ENCODE measurements at places on chromosomes 11 and 22. TPM values are rescaled to one million over a fixed set of nuclear protein-coding genes. Genes with fewer than 3 reads are reported as not detected.

GRCh38 chr11:9249252-9249651, 15.9 kb downstream of the DENND5A start:
- H3K27ac ChIP-seq = no peak overlapping the region
- no peaks in the 10 kb centered on the region for H3K36me3 ChIP-seq
- no peak for DNase-seq
- H3K4me1 ChIP-seq = peaks cover 9% of the 10 kb centered on the region
- H3K4me3 ChIP-seq = no peak overlapping the region

Gene NRXN2
- 0.83 TPM for total RNA-seq

Gene GRM5
- not detected for total RNA-seq

DNA sequence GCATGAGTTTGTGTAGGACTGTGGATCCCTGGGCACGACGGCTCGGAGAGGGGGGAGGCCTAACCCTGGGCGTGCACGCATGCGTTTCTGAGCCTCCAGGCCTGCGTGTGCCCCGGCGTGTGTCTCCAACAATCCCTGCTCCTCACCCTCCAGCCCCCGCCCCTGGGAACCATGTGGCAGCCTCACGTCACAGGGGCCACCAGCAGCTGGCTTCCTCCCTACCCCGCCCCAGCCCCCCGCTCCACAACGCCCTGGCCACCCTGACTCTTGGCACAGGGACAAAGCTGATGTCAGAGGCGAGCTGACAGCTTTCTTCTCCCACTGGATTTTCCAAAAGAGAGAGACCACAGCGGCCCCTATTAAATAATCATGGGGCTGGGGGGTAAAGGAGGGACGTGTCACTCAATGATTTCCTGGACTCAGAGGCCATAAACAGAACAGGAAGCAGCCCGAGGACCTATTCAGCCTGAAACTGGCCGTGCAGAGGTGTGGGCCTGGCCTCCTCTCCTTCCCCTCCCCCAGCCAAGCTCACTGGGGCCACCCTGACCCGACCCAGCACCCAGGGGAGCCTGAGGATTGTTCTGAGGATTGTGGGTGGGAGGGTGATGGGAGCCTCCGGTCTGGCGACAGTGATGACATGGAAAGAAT, 6.8 kb upstream of the LIF start:
- no peak for DNase-seq
- H3K36me3 ChIP-seq = no peaks in the 10 kb centered on the region
- H3K4me3 ChIP-seq = no peak overlapping the region
- no peaks in the 10 kb centered on the region for H3K27me3 ChIP-seq
- H3K27ac ChIP-seq = no peak overlapping the region
- peaks cover 6% of the 10 kb centered on the region for H3K4me1 ChIP-seq

Gene SMTNL1
- total RNA-seq = not detected

- H3K36me3 ChIP-seq = peaks cover 25% of the 10 kb centered on the region
- H3K27ac ChIP-seq = peak overlapping the region; percentile 30
- peaks cover 61% of the 10 kb centered on the region for H3K4me1 ChIP-seq
- no peaks in the 10 kb centered on the region for H3K27me3 ChIP-seq
- peak overlapping the region; percentile 95 for H3K4me3 ChIP-seq
- peak; percentile 68 for DNase-seq
These were observed 528 bp downstream of the FIBP start for GRCh38 chr11:65887723-65888162.

Gene ZW10
- total RNA-seq = 11.4 TPM

DNA sequence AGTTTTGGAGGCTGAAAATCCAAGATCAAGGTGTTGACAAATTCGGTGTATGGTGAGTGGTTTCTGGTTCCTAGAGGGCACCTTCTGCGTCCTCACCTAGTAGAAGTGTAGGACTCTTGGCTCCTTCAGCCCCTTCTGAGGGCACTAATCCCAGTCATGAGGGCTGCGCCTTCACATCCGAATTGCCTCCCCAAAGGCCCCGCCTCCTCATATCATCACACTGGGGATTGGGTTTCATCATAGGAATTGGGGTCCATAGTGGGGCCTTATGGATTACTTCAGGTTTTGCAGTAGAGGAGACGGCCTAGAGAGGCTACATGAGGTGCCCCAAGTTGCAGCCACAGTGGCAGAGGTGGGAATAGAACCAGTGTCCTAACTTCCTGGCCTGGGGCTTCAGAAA, 87.1 kb downstream of the CEP164 start:
- no peak overlapping the region for H3K4me3 ChIP-seq
- H3K27ac ChIP-seq = no peak overlapping the region
- no peak for DNase-seq
- H3K4me1 ChIP-seq = no peaks in the 10 kb centered on the region

- no peaks in the 10 kb centered on the region for H3K36me3 ChIP-seq
- H3K4me1 ChIP-seq = peaks cover 17% of the 10 kb centered on the region
- H3K27ac ChIP-seq = no peak overlapping the region
- no peak overlapping the region for H3K4me3 ChIP-seq
- no peak for DNase-seq
- H3K27me3 ChIP-seq = no peaks in the 10 kb centered on the region
These were observed 7.8 kb downstream of the APOL5 start for GRCh38 chr22:35725521-35725920.

GRCh38 chr22:45975164-45976161, 1.5 kb downstream of the WNT7B start:
- H3K27ac ChIP-seq = no peak overlapping the region
- peaks cover 7% of the 10 kb centered on the region for H3K4me1 ChIP-seq
- H3K27me3 ChIP-seq = no peaks in the 10 kb centered on the region
- H3K36me3 ChIP-seq = no peaks in the 10 kb centered on the region
- H3K4me3 ChIP-seq = no peak overlapping the region

DNA sequence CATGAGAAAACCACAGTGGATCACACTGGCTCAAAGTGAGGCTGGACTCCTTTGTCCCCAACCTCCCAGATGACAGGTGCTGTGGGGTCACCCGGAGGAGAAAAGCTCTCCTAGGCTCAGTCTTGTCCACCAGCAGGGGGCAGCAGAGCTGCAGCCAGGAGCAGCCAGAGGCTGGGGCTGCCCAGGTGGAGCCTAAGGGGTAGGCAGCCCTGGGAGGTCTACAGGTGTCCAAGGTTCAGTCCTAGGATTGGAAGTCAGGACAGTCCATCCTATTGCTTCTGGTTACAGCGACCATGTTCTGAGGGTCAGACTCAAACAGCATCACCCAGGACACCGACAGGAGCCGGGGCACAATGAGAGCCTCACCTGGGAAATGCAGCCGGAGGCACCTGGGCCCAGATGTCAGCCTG, 77.6 kb upstream of the IGLL5 start:
- H3K27me3 ChIP-seq = no peaks in the 10 kb centered on the region
- H3K4me1 ChIP-seq = peaks cover 49% of the 10 kb centered on the region
- H3K36me3 ChIP-seq = no peaks in the 10 kb centered on the region
- H3K4me3 ChIP-seq = peak overlapping the region; percentile 19
- H3K27ac ChIP-seq = peak overlapping the region; percentile 97
- DNase-seq = peak; percentile 93

- H3K36me3 ChIP-seq = peaks cover 9% of the 10 kb centered on the region
- DNase-seq = no peak
- H3K27me3 ChIP-seq = no peaks in the 10 kb centered on the region
These were observed 27.0 kb downstream of the CABIN1 start for GRCh38 chr22:24037851-24038765.

GRCh38 chr11:20080032-20080685, 80.1 kb downstream of the DBX1 start:
- DNase-seq = peak; percentile 81
- no peaks in the 10 kb centered on the region for H3K36me3 ChIP-seq
- H3K4me1 ChIP-seq = peaks cover 20% of the 10 kb centered on the region
- H3K27ac ChIP-seq = no peak overlapping the region
- no peak overlapping the region for H3K4me3 ChIP-seq

- H3K4me3 ChIP-seq = no peak overlapping the region
- H3K27me3 ChIP-seq = no peaks in the 10 kb centered on the region
- no peak overlapping the region for H3K27ac ChIP-seq
These were observed 12.7 kb upstream of the IL2RB start for GRCh38 chr22:37162221-37163095.

Gene SAAL1
- 43.7 TPM for total RNA-seq

Gene C22orf31
- not detected for total RNA-seq

GRCh38 chr11:101863361-101863760, 51.4 kb upstream of the CEP126 start:
- H3K36me3 ChIP-seq = no peaks in the 10 kb centered on the region
- DNase-seq = no peak
- no peaks in the 10 kb centered on the region for H3K4me1 ChIP-seq
- H3K27me3 ChIP-seq = no peaks in the 10 kb centered on the region
- H3K4me3 ChIP-seq = no peak overlapping the region

DNA sequence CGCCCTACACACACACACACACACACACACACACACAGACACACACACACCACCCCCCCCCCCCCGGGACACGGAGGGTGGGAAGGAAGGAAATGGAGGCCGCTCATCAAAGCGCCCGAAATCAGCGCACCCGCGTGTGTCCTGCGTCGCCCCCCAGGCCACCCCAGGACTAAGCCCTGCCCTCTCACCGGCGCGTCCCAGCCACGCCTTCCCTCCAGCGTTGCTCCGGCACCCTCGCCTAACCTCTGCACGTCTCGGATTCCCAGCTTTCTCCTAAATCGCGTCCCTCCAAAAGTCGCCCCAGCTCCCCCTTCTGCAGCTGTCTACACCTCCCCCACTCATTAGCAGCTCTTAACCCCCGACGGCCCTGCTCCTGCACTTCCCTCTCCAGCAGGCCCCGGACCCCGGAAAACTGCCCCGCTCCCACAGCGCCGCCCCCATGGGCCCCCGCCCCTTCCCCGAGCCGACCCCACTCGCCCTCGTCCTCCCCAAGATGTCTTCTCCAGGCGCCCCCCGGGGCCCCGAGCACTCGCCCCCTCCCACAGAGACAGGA, 557 bp downstream of the PACSIN2 start:
- H3K4me3 ChIP-seq = peak overlapping the region; percentile 87
- H3K4me1 ChIP-seq = peaks cover 16% of the 10 kb centered on the region
- peak; percentile 65 for DNase-seq

DNA sequence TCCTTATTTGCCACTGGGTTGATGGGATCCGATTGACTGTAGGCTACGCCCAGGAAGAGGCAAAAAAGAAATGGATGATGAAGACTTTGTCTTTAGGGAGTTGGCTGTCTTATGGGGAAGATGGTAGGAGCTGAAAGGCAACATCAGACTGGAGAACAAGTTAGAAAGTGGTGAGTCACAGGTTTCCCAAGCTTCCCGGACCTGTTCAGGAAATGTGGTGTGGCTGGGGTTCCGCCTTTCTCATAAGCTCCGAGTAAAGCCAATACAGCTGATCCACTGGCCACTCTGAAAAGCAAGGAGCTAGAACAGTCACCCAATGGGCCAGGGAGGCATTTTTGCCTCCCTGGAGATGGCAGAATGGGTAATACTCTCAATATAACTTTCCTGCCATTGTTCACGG, 194.5 kb downstream of the SNX19 start:
- H3K27ac ChIP-seq = no peak overlapping the region
- no peaks in the 10 kb centered on the region for H3K4me1 ChIP-seq
- no peak for DNase-seq
- no peaks in the 10 kb centered on the region for H3K36me3 ChIP-seq

- DNase-seq = no peak
- no peak overlapping the region for H3K4me3 ChIP-seq
- no peaks in the 10 kb centered on the region for H3K27me3 ChIP-seq
These were observed 1.1 kb downstream of the MB start for GRCh38 chr22:35616043-35616442.

DNA sequence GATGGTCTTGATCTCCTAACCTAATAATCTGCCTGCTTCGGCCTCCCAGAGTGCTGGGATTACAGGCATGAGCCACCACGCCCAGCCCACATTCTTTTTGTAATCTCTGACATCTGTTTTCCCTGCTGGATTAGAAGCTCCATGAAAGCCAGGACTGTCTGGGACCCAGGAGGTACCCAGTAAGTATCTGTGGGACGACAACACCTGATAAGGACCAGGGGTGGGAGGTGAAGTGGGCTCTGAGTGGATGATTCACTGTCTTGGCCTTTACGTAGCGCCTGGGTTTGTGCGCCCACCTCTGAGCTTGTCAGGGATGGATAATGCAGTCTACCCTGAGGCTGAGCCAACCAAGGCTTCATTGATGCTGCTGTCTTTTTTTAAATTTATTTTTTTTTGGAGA, 118.8 kb downstream of the ABTB2 start:
- peaks cover 22% of the 10 kb centered on the region for H3K4me1 ChIP-seq
- DNase-seq = no peak
- H3K36me3 ChIP-seq = no peaks in the 10 kb centered on the region
- H3K27me3 ChIP-seq = no peaks in the 10 kb centered on the region
- no peak overlapping the region for H3K27ac ChIP-seq

DNA sequence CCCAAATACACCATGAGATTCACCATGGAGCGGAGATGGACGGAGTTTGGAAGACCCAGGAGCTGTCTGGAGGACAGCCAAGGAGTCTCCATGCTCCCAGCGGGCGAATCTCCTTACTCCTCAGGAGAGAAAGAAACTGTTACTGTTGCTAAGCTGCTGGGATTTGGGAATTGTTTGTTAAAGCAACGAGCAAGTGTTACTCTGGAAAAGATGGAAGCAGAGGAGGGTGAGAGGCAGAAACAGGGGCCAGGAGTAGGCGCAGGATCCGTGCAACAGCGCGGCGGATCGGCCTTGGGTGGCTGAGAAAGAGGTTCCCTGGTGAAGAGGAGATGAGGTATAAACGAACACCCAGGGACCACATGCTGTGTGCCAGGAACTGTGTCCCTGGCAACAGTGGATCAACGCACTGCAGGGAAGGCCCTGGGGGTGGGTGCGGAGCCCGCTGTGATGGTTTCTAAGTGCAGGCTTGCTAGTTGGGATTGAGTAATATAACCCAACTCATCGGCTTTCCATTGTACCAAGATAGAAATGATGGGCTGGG, 1436.4 kb downstream of the BRD1 start:
- no peak overlapping the region for H3K4me3 ChIP-seq
- DNase-seq = no peak
- H3K27ac ChIP-seq = no peak overlapping the region
- H3K27me3 ChIP-seq = no peaks in the 10 kb centered on the region

- peaks cover 10% of the 10 kb centered on the region for H3K4me1 ChIP-seq
- no peak overlapping the region for H3K4me3 ChIP-seq
- no peak overlapping the region for H3K27ac ChIP-seq
- no peaks in the 10 kb centered on the region for H3K36me3 ChIP-seq
- DNase-seq = no peak
- no peaks in the 10 kb centered on the region for H3K27me3 ChIP-seq
These were observed 3.4 kb downstream of the DSCAML1 start for GRCh38 chr11:117793583-117793982.

GRCh38 chr11:94731880-94732601, 36.1 kb upstream of the AMOTL1 start:
- H3K27ac ChIP-seq = no peak overlapping the region
- H3K36me3 ChIP-seq = no peaks in the 10 kb centered on the region
- H3K4me1 ChIP-seq = no peaks in the 10 kb centered on the region

All from Karpas-422 (cell line).